ENCODE measurements at places on chromosomes 2 and 18.

GRCh38 chr2:28052691-28053090, 162.2 kb downstream of the BABAM2 start:
- no peak for DNase-seq

DNA sequence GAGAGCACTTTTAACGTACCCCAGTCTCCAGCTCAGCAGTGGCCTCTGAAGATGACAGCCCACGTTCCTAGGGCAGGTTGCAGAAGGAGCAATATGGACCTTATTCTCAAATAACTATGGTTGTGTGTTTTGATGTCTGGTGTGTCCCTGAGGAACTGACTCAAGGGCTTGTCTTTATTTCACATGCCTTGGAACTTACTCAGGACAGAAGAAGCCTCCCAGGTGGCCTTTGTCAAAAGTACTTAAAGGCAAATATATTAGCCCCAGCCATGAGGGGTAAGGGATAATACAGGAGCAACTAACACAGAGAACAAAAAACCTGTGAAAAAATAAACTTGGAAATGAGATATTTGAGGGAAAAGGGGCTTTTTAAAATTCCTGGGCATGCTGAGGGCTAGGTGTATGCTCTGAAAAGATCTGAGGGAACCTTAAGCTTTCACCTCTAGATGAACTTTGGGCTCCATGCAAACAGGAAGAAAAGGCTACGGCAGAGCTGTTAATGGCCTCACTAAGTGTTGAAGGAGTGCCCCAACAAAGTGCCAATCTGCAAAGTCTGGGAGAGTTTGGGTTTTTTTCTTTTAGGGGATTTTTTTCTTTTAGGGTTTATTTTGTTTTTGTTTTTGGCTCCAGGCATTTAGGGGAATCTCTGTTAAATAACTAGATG, 40.3 kb downstream of the SRBD1 start:
- no peak for DNase-seq

GRCh38 chr18:59950215-59950944, 50.6 kb downstream of the PMAIP1 start:
- DNase-seq: peak; percentile 60

GRCh38 chr2:86023366-86023712, 82.3 kb downstream of the POLR1A start:
- DNase-seq: no peak

DNA sequence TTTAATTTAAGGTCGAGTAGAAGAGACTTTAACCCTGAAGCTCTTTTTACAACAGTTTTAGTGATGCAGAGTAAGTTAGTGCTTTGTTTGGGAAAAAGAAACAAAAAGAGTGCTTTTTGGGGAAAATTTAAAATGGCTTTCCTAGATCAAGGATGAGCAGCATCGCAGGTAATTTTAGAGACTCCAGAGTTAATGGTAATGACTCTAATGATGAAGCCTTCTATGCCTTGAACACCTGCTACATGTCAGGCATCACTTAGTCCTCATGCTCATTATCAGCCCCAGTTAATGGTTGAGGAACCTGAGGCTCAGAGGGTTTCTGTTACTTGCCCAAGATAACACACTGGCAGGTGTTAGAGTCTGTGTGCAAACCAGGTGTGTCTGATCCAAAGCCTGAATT, 167.8 kb downstream of the ACOXL start:
- DNase-seq: no peak

DNA sequence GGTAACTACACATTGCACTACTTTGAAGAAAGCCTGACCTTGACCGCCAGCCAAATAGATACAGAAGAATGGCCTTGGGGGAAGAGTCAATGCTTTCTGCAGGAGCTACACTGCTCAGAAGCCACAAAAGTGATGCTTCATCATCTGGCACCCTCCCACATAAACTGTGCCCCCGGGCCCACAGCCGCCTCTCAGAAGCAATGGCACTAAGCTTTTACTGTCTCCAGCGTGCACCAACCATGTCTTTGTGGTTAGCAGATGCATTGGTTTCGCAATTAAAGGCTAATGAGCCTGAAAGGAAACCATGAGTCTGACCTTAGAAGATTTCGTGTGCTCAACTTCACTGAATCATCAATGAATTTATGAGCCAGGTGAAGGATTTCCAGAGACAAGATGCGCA, 209.4 kb upstream of the TRIB2 start:
- peak; percentile 88 for DNase-seq

DNA sequence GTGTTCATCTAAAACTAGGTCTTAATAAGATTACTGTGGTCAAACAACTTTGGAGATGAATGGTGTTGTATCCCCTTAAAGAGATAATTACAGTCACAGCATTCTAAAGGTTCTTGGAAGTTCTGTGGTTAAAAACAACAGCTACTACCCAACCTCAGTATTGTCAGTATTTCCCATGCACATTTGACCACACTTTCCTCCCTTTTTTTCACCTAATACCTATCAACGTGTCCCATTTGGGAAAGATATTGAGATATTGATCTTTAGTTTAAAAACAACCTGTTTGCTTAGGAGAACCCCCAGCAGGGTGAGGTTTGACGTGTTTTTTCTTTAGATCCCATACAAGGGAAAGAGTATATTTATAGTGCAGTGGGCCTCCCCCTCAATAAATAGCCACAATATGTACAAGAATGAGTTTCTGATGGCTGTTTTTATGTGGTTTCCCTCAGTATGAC, 65.6 kb downstream of the WDR7 start:
- peak; percentile 27 for DNase-seq

GRCh38 chr2:159860581-159861310, 62.7 kb upstream of the CD302 start:
- no peak for DNase-seq

DNA sequence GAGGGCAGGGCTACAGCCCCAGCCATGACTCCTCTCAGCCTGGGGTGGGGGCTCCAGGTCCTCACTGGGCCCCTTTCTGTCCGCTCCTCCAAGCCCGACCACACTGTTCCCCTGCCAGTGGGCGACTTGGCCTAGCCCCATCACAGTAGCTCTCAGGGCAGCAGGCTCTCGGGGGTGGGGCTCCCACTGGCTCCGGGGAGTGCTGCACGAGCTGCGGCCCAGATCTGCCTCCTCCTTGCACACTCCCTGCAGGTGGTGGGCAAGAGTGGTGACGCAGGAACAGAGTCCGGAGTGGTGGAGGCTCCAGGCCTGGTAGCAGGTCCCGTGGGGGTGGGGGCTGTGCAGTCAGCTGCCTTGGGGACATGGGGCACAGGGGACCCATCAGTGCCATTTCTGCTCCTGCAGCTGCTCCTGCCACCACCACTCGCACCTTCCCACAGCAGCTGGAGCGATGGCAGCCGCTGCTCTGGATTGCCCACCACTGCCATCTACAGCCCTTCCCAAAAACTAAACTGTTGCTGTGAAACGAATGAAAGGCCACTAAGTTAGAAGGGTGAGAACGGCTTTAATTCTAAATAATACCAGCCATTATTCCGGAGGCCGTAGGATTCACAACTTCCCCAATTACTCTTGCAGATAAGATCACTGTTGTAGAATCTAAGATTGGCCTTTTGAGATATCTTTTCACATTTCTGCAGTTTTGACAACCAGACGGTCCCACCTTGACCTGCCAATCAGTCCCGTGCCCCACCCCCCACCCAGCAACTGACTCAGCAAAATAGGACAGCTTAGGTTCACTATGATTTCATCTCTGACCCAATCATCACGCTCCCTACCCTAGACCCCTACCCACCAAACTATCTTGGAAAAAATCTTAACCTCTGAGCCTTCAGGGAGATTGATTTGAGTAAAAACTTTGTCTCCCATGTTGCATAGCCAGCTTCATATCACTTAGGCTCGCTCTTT, 530.2 kb downstream of the DCC start:
- DNase-seq: no peak

- DNase-seq: no peak
Measured at GRCh38 chr2:170396799-170397459, 219.0 kb downstream of the MYO3B start.

- DNase-seq: peak; percentile 10
Measured at GRCh38 chr2:119223521-119224390, at the start of gene STEAP3. Gene STEAP3, plus strand, starts transcription at chr2:119223834. Its CDS starts 7,179 bp downstream, at chr2:119231013.

DNA sequence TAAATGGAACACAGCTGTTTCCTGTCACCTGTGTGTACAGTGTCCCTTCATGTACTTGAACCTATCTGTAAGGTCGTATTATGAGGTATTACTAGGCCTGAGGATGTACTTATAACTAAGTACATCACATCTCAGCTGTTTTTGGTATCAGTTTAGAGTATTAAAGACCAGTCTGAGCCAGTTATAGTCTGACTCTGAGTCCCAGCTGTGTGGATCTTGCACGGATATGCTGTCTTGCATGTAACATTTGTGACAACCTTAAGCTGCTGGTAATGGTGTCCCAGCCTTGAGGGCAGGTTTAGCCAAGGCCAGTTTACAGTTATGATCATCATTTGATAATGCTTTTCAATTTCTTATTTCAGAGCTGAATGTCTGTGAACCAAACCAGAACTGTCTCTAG, 496.3 kb downstream of the SLC4A3 start:
- DNase-seq: no peak

DNA sequence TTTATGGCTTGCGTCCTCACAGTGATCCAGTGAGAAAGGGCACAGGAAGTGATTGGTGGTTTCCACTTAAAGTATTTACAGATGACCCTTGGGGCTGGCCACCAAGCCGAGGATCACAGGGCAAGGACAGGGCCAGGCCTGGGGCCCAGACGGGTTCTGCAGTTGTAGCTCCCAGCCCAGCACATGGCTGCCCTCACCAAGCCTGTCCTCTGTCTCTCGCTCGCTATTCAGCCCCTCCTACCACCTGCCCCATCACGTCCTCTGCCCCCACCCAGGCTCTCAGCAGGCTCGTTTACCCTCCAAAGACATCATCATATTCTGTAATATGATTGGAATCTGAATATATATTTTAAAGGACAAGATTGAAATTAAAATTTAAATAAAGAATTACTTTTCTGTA, 246.0 kb downstream of the KLHL29 start:
- DNase-seq: no peak

DNA sequence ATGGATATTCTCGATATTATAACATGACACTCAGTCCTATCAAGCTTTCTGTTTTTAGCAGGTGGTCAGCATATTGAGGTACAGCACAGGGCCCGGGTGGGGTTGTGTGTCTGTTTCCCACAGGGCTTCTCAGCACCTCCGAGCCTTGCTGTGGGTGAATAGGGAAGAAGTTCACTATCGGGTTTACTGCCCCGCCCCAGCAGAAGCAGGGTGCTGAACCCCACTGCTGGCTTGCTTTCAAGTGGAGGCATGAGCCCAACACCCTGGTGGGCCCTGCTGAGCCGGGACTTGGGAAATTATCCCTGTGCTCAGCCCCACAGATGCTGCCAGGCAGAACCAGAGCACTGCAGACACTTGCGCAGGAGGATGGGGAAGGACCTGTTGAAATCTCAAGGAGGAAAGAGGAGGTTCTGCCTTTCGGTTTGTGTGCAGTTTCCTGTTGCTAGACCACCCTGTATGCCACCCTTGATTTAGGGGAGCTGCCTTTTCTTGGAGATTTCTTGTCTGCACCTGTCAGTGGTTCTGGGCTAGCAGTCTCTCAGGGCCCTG, 270.3 kb upstream of the SALL3 start:
- no peak for DNase-seq

DNA sequence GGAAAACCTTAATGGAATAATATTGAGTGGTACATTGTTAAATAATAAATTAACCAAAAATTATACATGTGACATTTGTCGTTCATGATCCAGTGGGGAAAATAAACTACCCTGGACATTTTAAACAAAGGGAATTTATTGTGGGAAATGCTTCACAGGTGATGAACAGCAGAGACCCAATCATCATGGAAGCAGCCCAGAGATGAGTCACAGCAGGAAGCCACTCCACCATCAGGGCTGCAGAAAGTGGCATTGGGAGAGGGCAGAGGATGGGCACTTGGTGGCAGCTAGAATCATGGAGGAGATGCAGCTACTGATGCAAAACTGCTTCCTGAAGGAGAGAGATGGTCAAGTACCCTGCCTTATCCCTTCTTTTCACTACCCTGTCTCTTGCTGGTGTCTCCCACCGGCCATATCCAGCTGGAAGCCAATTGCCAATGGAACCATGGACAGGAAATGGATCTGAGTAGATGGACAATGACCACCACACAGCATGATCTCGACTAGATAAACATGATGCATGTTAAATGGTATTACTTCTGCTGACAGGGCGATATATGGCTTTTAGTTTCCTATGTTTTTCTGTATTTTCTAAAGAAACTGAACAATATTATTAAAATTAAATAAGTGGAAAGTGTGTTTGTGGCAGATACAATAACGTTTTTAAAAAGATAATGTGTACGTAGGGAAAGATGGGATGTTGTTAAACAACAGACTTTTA, 139.8 kb downstream of the RPIA start:
- no peak for DNase-seq

- no peak for DNase-seq
Measured at GRCh38 chr2:16223841-16224177, 283.5 kb downstream of the MYCN start.

DNA sequence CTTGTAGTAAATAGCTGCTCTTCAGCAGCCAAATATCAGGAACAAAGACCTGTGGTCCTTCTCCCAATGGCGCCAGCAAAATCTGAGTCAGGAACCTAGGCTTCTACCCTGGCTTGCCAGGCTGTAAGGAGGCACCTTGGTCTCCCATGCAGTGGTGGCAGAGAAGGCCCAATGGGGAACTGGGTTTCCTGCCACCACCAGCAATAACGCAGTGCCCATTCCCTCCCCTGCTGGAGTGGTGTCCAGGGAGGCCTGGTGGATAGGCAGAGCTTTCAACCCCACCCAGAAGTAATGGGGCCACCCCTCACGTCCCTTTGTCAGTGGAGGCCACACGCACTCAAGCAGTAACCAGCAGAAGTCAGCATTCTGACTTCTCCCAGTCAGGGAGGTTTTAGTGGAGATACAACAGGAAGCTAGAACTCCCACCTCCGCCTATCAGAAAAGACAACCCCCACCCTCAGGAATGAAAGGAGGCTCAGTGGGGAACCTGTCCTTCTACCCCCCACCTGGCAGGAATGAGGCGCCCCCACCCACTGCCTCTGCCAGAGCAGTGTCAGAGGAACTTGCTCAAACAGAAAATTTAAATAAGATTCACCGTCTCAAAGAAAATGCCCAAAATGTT, 132.4 kb downstream of the COPS8 start:
- DNase-seq: no peak

GRCh38 chr18:8788503-8789429, 83.4 kb downstream of the MTCL1 start:
- DNase-seq: no peak

GRCh38 chr2:170885130-170885791, 43.8 kb upstream of the GORASP2 start:
- DNase-seq: no peak

DNA sequence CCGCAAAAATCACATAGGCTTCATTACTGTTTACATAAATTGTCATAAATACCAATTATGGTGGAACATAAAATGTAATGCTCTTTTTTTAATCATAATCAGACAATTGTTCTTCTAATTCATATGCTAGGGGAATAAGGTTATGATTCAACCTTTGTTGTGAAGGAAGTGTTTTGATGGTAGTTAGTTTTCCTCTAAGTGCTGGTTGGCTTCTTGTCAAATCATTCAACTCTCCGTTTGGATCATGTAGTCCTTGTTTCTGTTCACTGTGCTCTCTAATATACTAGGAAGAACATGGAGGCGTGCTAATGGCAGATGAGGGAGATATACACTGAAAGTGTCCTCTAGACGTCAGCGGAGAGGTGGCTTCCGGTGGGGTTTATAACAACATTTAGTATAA, 1938.0 kb upstream of the PIK3C3 start:
- no peak for DNase-seq

Data from activated CD4-positive, alpha-beta T cell treated with anti-CD3 and anti-CD28 coated beads, Interleukin-2, Interleukin-6, amounts not matched to agents 100 ng/mL and 50 ng/mL, durations not matched to agents 16 hours and 8 hours (primary cell).